ENCODE measurements at places on chromosomes 11 and 22. TPM values are rescaled to one million over a fixed set of nuclear protein-coding genes. Genes with fewer than 3 reads are reported as not detected.

- H3K27ac ChIP-seq, result no peak overlapping the region
- peaks cover 3% of the 10 kb centered on the region for H3K4me1 ChIP-seq
- DNase-seq, result no peak
- no peaks in the 10 kb centered on the region for H3K27me3 ChIP-seq
These were observed 124.9 kb downstream of the C11orf58 start for GRCh38 chr11:16863389-16863788.

The QSER1 gene
- 8.0 TPM for total RNA-seq

DNA sequence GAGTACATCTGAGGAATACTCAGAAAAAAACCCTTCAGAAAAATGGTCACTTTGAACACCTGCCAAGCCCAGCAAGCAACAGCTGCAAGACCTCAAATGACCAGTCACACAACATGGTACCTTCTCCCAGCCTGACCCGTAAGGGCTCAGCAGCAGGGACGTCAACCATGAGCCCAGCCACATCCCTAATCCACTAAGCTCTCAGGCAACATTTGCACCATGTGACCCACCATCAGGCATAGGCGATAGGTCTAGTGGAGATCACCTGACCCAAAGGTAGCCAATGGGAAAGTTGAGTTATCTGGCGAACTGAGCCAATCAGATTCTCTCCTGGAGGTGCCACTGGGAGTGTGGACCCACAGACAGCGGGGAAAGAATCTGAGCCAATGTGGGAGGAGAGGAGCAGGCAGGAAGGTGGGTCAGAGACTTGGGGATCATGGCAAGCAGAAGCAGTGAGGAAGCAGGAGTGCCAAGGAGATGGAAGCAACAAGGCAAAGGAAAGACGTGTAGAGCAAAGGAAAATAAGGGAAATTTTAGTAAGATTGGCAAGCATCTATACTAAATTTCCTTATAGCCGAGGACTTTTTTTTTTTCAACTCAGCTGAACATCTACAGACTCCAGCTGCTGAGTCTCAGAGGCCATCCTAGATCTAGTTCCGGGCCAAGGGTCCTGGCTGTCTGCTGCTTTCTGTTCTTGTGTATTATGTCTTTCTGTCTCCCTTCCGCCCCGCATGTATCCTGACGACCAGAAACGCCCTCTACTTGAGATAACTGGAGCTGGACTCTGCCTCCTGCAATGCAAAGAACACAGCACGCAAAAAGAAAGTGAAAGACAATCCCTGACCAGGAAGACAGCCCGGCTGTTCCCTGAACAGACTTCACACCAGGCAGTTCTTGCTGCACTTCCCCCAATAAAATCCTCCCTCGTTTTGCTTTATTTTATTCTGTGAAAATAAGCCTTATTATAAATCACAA is 11.0 kb upstream of the PLAAT2 start:
- peaks cover 27% of the 10 kb centered on the region for H3K36me3 ChIP-seq
- peak overlapping the region; percentile 84 for H3K27ac ChIP-seq
- peak; percentile 79 for DNase-seq
- H3K27me3 ChIP-seq, result peaks cover 6% of the 10 kb centered on the region
- H3K4me3 ChIP-seq, result peak overlapping the region; percentile 73

DNA sequence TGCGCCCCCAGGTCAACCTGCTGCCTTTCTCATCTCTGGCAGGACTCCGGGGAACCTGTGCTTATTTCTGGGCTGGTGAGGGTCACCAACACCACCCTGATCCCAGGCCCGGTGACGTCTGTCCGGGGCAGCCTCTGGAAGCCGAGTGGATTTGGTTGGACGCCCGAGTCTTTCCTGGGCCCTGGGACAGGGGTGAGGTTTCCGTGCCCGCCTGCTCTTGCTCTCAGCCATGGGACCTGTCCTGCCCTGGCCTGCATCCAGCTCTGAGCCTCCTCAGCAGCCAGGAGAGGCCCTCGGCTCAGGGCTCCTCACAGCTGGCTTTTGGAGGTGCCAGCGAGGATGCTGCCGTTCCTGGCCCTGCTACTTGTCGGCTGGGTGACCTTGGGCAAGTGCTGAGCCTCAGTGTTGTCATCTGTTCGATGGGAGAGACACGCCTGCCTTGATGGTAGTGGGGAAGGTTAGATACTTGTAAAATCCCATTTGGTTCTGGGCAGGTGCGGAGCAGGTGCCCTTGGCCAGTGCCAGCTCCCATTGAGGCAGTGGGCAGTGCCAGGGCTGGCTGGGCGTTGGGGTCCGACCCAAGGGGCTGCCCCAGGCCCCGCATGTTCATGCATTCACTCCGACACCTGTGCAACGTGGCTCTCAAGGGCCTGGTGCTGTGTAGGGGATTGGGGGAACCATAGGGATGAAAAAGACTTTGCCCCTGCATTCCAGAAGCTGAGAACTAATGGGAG is 58.9 kb upstream of the THY1 start:
- peaks cover 17% of the 10 kb centered on the region for H3K27me3 ChIP-seq
- H3K4me1 ChIP-seq, result no peaks in the 10 kb centered on the region
- H3K27ac ChIP-seq, result no peak overlapping the region
- DNase-seq, result peak; percentile 36

DNA sequence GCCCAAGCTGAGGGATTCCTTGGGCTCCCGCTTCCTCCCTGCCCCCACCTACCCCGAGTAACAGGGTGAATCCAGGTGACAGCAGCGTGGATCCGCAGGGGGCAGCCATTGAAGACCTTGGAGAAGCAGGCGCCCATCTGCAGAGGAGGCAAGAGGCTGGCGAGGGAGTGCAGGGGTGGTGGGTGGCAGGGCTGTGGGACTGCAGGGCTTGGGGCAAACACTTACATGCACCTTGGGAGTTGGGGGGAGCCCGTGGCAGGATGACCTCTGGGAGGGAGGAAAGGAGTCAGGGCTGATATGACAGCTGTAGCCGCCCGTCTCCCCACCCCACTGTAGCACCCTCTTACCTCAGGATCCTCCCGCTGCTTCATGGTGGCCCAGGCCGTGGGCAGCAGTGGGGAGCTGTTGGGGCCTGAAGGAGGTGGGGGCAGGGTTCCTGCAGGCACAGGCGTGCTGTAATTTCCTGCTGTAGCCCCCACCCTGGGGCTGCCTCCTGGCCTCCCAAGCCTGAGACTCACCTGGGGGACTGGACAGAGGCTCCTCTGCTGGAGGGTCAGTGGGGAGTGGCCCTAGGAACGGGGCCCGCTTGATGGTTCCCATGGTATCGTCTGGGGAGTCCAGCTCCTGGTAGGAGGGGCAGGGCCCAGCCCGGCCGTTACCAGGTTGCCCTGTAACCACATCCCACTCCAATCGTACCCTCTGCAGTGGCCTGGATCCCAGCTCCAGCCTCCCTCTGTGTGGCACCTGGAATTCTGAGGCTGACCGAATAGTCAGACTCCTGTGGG is 6.1 kb downstream of the MAP4K2 start:
- no peaks in the 10 kb centered on the region for H3K27me3 ChIP-seq
- H3K27ac ChIP-seq, result no peak overlapping the region
- H3K36me3 ChIP-seq, result peaks cover 7% of the 10 kb centered on the region
- no peak for DNase-seq
- H3K4me1 ChIP-seq, result peaks cover 26% of the 10 kb centered on the region
- H3K4me3 ChIP-seq, result no peak overlapping the region

DNA sequence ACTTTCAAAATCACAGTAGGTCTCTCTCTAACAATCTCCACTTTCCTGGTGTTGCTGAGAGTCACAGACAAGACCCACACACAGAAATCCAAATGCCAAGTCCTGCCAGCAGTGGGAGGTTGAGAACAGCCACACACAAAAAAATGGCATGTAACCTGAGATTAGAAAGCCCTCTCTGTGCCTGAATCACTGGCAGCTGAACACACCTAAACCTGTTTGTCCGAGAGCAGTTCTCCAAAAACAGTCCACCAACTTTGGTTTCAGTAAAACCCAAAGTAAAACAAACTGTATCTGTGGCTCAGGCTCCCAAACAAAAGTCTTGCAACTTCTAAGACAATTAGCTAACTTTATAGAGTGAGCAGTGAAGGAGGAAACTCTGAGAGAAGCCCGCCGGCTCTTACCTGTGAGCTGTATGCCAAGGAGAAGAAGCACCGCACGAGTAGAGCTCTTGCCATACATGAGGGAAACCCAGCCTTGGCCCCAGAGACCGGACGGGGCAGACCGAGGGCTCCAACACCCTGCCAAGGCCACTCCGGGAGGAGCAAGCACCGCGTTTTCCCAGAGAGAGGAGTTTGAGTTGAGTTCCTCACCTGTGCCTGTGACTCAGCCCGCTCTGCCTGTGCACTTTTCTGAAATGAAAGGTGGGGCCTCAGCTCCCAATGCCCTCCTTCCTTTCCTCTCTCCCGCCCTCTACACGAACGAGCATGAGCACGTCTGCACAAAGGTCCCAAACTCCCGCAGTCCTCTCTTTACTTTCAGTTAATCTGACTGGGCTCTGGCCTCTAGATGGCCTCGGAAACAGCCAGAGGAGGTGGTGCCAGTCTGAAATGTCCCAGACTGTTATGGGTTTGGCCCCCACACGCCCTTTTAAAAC is at the start of gene MPZL2:
Gene MPZL2, minus strand, starts transcription at position 603 of the 874 bp plus-strand sequence. Its CDS starts 144 bp downstream, at position 459.
- H3K4me1 ChIP-seq, result peaks cover 46% of the 10 kb centered on the region
- peak; percentile 46 for DNase-seq
- peaks cover 16% of the 10 kb centered on the region for H3K27me3 ChIP-seq
- H3K36me3 ChIP-seq, result no peaks in the 10 kb centered on the region
- H3K27ac ChIP-seq, result peak within 1 kb of the TSS; percentile 2

The SCUBE2 gene
- not detected for total RNA-seq

- H3K27ac ChIP-seq, result no peak overlapping the region
- H3K27me3 ChIP-seq, result no peaks in the 10 kb centered on the region
- DNase-seq, result no peak
- H3K36me3 ChIP-seq, result no peaks in the 10 kb centered on the region
These were observed 268.0 kb upstream of the ANO3 start for GRCh38 chr11:26063915-26064314.

The PEX26 gene
- total RNA-seq, result 46.8 TPM

The C11orf87 gene
- not detected for total RNA-seq

The ZNF70 gene
- total RNA-seq, result 2.9 TPM

DNA sequence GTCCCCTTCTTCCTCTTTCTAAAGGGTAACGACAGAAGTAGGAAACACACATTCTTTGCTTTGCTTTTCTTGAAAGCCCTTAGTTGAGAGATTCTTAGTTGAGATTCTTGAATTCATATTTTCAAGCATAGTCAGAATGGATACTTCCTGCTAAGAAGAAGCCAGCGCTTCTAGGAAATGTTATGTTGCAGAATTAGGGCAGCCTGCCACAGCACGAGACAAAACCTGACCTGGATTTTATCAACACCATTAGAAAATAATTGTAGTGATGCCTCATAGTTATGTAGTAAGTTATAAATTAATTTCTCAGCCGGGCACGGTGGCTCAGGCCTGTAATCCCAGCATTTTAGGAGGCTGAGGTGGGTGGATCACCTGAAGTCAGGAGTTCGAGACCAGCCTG is 37.9 kb upstream of the NUP160 start:
- DNase-seq, result peak; percentile 43
- no peak overlapping the region for H3K4me3 ChIP-seq
- peak overlapping the region; percentile 86 for H3K27ac ChIP-seq

DNA sequence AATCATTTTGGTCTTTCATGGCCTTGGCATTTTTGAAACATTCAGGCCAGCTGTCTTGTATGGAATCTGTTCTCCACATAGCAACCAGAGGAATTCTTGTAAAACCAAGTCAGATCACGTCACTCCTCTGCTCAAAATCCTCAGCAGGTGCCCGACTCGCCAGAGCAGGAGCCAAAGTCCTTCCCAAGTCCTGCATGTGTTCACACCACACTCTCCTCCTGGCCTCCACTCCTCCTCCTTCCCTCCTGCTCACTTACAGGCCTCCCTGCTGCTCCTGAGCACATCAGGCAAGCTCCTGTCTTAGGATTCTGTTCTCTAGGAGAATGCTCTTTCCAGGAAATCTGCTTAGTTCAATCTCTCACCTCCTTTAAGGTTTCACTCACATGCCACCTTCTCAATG is 6.9 kb upstream of the PSMC3 start:
- no peaks in the 10 kb centered on the region for H3K4me1 ChIP-seq
- DNase-seq, result no peak
- no peaks in the 10 kb centered on the region for H3K36me3 ChIP-seq
- no peak overlapping the region for H3K4me3 ChIP-seq
- H3K27me3 ChIP-seq, result no peaks in the 10 kb centered on the region
- no peak overlapping the region for H3K27ac ChIP-seq
